ENCODE measurements at places on chromosomes 5 and 9.

DNA sequence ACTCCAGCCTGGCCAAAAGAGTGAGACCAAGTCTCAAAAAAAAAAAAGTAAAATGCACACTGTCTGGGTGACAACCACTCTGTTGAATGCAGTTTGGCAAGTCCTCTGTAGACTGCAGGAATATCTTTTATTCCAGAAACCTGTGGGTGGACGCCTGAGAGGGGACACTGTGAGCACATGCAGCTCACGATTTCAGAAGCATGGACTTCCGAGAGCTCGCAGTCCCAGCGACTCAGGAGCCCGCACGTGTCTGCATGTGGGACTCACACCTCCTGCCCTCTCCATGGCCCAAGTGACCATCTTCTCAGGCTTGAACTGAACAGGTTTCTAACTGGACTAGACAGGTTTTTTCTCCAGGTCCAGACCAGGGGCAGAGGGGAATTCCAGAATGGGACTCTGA is 388.6 kb upstream of the IRX2 start:
- no peak for DNase-seq

DNA sequence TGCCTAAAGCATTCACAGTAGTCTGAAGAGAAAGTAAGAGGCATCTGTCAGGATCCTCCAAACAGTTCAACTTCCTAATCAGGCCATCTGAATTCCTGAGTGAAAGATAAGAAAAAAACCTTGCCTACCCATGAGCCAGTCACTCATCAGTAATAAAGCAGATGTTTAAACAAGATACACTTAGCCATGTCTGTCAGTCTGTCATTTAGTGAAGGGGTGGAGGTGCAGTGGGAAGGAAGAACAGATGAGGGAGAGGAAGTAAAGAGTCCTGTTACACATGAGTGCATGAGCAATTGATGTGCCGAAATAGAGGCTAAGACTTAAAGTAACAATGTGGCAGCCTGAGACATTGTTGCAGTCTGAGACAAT is 29.9 kb upstream of the DMRTA1 start:
- DNase-seq: peak; percentile 81

GRCh38 chr9:74573640-74574191 is 76.6 kb downstream of the RORB start:
- DNase-seq: no peak

DNA sequence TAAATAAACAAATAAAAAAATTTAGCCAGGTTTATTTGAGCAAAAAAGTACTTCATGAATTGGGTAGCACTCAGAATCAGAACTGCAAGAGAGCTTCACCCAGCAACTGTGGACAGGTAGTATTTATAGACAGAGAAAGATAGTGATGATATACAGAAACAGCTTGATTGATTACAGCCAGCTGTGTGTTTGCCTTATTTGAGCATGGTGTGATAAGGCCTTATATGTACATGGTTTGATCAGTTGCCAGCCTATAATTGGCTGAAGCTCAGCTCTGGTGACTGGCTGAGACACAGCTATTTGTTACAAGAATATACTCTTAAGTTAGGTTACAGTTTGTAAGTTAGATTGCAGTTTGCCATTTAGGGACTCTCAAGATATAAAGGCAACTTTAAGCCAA is 34.3 kb upstream of the ARL15 start:
- no peak for DNase-seq

- DNase-seq: no peak
These were observed 162.4 kb upstream of the ZNF608 start for GRCh38 chr5:124908581-124909451.

All from RCC 7860 (cell line).